ENCODE measurements at places on chromosomes 6 and 20.

GRCh38 chr20:55360895-55361294, 644.4 kb downstream of the CBLN4 start:
- DNase-seq = no peak

GRCh38 chr6:49453221-49453620, 9.8 kb downstream of the MMUT start:
- no peak for DNase-seq

GRCh38 chr6:151166180-151166579, 73.6 kb upstream of the AKAP12 start:
- no peak for DNase-seq

- no peak for DNase-seq
Observed at GRCh38 chr6:41002168-41002567, 36.9 kb downstream of the UNC5CL start.

GRCh38 chr6:1787894-1788293, 178.2 kb downstream of the FOXC1 start:
- no peak for DNase-seq

Measured in GF-D8 (cell line).